ENCODE measurements at places on chromosomes 13 and 19. TPM values are rescaled to one million over a fixed set of nuclear protein-coding genes. Genes with fewer than 3 reads are reported as not detected.

DNA sequence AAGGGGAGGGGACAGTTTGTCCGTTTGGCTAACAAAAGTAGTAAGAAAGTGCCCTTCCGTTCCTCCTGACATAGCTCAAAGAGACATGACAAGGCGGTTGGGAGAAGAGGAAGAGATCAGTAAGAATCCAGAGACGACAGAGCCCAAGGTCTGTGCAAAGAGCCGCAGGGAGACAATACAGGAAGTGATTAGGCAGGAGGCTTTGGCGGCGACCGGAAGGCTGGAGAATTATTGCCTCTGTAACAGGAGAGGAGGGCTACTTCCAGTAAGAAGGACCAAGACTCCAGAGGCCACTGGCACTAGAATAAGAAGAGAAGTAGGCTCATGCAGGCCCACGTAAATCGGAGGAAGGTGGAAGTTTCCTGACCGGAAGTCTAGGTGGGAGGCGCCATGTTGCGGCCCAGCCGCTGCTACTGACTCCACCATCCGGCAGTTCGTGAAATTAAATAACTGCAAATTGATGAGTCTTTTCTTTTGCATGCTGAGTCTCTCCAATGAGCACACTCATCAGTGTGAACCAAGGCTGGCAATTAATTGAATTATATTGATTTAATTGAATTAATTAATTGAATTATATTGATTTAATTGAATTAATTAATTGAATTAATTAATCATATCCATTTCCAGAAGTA, 9.9 kb downstream of the RFX2 start:
- DNase-seq, result no peak

GRCh38 chr19:1591421-1592023, 1.1 kb downstream of the MBD3 start:
- DNase-seq, result no peak

GRCh38 chr19:24052811-24053210, 34.2 kb upstream of the ZNF254 start:
- DNase-seq, result no peak

DNA sequence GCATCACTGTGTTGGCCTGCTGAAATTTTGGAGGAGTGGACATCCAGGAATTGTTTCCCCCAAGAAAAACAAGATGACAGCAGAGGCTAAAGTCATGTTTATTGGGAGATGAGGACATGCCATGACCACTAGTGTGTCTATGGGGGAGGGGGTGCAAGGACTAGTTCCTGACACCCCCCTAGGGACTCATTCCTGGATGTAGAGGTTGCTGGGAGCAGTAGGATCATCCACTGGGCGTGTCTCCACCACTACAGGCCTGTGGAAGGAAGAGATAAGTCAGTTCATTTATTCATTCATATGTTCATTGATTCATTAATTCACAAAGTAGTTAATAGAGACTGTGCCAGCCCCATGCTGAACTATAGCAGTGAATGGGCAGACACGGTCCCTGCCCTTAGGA, 30.2 kb downstream of the MAP4K1 start:
- no peak for DNase-seq

DNA sequence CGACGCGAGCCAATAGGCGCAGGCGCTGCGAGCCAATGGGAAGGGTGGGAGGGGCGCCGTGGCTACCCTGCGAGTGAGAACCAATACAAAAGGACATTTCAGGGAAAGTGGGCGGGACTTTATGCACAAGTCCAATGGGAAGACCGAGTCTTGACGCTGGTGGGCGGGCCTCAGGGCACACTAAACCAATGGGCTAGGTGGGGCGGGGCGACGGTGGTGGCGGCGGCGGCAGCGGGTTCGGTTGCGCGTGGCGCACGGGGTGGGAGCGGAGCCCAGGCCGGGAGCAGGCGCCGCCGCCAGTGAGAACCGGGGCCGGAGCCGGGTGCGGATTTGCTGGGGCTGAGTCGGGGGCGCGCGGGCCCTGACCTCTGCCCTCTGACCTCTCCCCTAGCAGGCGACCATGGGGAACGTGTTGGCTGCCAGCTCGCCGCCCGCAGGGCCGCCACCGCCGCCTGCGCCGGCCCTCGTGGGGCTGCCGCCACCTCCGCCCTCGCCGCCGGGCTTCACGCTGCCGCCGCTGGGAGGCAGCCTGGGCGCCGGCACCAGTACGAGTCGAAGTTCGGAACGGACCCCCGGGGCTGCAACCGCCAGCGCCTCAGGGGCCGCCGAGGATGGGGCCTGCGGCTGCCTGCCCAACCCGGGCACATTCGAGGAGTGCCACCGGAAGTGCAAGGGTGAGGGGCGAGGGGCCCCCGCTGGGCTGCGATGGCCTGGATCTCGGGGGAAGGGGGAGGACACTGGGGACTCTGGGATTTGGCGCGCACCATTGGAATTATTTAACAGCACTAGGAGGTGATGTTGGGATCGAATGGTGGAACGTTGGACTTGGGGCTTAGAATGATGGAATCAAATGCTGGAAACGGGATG, at the start of gene TOMM40:
Gene TOMM40 (plus strand): TSS at position 239 of the 867 bp plus-strand sequence. CDS start 162 bp downstream, at position 401.
- DNase-seq, result no peak

- no peak for DNase-seq
These were observed 64.6 kb downstream of the GGACT start for GRCh38 chr13:100523981-100524386.

DNA sequence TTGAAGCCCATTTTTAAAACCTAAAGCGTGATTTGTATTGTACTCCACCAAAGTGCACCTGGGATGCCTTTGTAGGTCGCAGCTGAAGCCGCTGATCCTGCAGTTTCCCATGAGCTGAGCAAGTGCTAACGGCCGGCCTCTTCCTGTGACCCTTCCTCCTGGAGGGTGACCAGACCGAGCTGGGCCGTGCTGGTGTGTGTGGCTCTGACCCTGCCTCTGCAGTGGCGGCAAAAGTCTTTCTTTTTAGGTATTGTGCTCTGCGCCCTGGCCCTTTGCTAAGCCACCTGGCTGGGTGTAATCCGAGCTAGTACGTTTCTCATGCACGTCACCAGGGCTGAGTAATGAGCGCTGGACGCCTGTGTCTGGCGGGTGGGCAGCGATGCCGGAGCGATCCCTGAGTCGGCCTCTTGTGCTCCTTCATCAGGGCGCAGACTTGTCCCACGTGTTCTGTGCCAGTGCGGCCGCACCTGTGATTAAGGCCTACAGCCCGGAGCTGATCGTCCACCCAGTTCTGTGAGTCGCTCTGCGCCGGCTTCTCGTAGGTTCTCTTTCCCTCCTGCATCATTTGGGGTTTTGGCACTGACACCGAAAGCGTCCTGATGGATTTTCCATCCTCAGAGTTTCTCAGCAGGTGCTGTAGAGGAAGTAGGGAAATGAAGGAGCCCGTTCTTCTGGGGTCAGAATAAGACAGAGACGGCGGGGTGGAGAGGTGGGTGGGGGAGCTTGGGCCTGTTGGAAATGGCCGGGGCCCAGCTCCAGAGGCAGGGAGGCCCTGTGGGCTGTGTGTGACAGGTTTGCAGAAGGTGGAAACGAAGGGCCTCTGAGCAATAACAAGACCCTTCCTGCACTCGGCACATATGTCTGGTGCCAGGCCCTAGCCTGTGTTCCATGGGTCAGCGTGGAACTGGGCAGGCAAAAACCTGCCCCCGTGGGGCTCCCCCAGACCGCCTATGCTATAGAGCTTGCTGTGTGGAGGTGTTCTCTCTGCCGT, 9.7 kb downstream of the NAXD start:
- DNase-seq, result no peak

- no peak for DNase-seq
These were observed 26.7 kb downstream of the LATS2 start for GRCh38 chr13:21034603-21035191.

GRCh38 chr13:50078895-50079654, 63.8 kb downstream of the KCNRG start:
- no peak for DNase-seq

DNA sequence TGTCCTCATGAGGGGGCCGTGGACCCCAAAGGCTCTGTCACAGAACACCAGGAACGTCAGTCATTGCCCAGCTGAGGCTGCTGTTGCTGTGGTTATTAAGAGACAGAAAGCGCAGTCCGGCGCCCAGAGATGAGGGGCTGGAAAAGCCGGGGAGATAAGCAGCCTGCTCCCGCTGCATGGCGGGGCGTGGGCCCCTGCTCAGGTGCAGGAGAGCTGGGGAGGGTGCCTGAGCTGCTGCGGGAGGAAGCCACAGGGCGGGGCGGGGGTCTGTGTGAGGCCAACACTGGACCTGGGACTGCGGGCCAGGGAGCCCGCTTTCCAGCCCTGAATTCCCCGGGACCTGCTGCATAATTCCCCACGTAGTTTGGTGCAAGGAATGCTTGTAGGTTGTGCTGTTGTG, 11.3 kb downstream of the SOX1 start:
- no peak for DNase-seq

DNA sequence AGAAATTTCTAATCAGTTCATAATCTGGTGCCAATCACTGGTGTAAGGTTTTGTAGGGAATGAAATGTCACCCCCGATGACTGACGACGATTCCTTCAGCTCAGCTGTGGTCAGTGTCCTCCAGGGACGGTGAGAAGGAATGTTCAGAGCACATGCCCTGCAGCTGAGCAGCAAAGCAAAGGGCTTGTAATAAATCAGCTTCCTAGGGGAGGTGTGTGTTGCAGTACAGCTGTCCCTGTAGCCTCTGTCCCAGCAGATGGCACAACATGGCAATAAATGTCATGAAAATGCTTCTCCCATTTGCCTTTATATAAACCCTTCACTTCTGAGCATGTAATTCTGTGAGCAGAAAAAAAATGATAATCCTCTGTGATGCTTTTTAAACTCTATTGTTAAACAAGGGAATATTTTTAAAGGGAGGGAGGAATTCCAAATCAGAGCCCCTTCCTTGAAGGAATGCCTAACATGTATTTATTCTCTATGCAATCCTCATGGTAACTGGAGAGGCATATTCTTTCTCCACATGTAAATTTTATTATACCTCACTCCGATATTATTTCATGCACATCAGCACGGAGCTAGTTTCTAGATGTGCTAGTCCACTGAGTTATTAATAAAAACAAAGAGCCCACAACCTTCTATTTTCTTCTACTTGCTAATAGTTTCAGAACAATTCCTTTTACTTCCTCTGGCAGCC, 102.5 kb downstream of the FAM216B start:
- peak; percentile 6 for DNase-seq

GRCh38 chr13:37457612-37458011, 141.0 kb downstream of the POSTN start:
- no peak for DNase-seq

GRCh38 chr13:41463838-41464602, 6.7 kb downstream of the RGCC start:
- no peak for DNase-seq

GRCh38 chr19:12567951-12568350, 16.7 kb upstream of the ZNF564 start:
- DNase-seq, result no peak

DNA sequence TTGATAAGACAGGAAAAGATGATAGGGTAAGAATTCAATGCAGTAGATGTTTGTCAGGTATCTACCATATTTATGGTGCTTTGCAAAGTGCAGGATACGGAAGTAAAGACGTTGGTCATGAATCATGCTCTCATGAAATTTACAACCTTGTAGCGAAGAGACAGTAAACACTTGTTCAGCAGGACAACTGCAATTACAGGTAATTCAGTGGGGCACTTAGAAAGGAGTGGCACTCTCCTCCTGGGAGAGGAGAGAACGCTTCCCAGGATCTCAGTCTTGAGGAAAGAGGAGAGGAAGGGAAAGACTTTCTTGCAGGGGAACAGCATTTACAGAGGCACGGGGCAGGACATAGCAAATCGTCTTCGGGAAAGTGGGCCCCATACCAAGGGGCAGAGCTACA, 46.4 kb downstream of the SOX1 start:
- no peak for DNase-seq

DNA sequence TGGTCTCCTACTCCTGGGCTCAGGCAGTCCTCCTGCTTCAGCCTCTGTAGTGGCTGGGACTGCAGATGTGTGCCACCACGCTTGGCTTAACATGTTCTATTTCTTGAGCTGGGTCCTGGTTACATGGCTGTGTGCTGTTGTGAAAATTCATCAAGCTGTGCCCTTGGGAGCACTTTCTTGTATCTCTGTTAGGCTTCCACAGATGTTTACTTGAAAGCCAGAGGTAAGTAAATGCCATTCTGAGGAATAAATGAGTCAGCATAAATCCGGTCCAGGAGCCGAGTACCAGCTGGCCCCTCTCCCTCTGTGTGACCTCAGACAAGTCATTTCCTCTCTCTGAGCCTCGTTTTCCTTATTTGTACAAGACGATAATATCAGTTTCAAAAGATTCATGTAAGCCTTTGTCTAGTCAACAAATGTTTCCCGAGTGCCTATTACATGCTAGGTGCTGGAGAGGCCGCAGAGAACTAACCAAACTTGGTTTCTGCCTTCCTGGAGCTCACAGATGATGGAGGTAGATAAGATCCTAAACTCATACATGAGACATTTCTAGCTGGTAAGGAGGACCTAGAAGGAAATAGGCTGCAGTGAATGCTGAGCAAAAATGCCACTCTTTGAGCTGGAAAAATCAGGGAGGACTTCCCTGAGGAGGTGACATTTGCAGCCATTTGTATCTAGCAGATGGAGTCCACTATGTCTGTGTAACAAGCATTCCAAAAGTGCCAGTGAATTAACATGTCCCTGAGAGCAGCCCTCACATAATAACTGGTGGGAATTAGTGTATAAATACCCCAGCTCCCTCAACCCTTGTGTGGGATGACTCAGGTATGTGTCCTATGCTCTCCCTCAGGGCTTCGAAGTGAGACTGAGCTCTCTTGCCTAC, 2.7 kb upstream of the RASAL3 start:
- DNase-seq, result no peak

DNA sequence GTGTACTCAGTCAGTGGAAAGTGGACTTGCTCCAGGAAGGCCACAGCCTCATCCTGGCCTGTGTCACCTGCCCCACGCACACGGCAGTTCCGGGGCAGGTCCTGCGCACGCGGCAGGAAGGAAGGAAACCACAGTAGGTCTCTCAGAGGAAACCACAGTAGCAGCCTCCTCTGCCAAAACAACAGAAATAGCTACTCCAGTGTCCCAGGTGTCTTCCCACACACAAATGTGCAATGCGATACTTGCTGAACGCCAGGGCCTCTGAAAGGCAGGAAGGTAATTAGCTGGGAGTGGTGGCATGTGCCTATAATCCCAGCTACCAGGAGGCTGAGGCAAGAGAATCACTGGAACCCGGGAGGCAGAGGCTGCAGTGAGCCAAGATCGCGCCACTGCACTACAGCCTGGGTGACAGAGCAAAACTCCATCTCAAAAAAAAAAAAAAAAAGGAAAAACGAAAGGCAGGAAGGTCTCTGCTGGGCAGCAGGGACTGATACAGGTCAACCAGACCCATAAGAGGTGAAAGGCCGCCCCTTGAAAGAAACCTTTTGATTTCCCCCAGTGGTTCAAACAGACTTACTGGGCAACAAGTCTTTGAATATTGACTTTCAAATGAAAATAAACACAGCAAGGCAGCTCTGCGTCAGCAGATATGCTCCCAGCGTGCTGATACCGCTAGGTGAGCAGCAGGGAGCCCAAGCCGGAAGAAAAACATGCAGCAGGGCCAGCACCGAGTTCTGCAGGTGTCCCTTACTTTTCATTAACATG, 49.5 kb downstream of the CRYL1 start:
- DNase-seq, result no peak

Gene PRTN3
- 0.82 TPM for total RNA-seq

Gene LGALS7
- not detected for total RNA-seq

Gene LENG9
- 1.3 TPM for total RNA-seq

Gene FCAR
- 0.54 TPM for total RNA-seq

Gene TEX26
- total RNA-seq, result 1.3 TPM

Data from cerebellum (tissue), 4 donors.